ENCODE measurements at places on chromosomes 4 and X.

DNA sequence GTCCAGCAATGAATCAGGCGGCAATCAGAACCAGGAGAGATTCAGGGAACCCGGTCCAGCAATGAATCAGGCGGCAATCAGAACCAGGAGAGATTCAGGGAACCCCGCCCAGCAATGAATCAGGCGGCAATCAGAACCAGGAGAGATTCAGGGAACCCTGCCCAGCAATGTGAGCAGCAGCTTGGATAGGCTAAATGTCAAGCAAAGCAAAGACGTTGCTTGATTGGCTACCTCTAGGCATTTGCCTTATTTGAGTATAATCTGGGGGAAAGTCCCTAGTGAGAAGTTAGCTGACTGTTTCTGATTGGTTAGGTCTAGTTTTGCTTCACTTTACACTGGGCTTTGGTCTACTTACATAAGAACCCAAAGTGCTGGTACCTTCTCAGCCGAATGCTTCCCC, 1212.2 kb upstream of the TENM3 start:
- DNase-seq, result no peak

- DNase-seq, result peak; percentile 38
Measured at GRCh38 chr4:985123-985830, 1.6 kb upstream of the IDUA start.

DNA sequence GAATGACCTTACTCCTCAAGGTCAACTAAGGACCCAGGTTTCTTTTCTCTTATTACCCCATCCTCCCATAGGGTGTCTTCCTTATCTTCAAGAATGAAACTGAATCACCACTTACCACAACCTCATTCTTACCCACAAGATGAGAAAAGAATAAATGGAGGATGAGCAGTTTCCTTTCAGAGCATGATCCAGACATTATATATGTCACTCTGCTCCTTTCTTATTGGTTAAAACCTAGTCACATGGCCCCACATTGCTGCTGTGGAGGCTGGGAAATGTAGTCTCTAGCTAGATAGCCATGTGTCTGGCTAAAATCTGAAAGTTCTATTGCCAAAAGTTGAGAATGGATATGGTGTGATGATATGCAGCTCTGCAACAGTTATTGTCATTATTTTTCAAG, 62.4 kb upstream of the RAI2 start:
- DNase-seq, result no peak

GRCh38 chr4:48275247-48275646, 5.6 kb upstream of the TEC start:
- DNase-seq, result no peak

DNA sequence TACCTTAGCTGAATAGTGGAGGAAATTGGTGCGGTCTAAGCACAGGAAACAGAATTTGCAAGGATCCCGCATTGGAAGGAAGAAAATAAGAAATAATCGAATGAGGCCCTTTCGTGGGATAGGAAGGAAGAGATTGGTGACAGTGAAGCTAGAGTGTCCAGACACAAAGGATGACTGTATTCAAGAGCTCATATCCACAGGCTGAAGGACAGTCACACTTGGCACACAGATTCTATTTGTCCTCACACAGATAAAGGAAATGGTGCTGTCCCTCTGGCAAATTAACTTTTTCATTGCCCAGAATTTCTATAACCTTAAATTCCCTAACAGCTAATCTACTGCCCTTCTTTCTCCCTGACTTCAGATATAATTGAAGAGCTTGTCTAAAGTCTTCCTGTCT, 2188.9 kb upstream of the TENM3 start:
- no peak for DNase-seq

DNA sequence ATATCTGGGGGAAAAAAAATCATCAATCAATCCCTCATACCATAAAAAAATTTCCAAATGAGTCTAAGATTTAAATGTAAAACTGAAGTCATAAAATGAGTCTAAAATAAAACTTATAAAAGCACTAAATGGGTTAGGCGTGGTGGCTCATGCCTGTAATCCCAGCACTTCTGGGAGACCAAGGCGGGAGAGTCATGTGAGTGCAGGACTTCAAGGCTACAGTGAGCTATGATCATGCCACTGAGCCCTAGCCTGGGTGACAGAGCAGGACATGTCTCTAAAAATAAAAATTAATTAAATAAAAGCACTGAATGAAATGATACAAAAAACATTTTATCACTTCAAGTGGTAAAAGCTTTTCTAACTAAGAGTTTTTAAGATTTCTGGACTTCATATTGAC, 83.3 kb downstream of the LRBA start:
- no peak for DNase-seq

- no peak for DNase-seq
Measured at GRCh38 chr4:78591404-78591803, 39.8 kb downstream of the ANXA3 start.

DNA sequence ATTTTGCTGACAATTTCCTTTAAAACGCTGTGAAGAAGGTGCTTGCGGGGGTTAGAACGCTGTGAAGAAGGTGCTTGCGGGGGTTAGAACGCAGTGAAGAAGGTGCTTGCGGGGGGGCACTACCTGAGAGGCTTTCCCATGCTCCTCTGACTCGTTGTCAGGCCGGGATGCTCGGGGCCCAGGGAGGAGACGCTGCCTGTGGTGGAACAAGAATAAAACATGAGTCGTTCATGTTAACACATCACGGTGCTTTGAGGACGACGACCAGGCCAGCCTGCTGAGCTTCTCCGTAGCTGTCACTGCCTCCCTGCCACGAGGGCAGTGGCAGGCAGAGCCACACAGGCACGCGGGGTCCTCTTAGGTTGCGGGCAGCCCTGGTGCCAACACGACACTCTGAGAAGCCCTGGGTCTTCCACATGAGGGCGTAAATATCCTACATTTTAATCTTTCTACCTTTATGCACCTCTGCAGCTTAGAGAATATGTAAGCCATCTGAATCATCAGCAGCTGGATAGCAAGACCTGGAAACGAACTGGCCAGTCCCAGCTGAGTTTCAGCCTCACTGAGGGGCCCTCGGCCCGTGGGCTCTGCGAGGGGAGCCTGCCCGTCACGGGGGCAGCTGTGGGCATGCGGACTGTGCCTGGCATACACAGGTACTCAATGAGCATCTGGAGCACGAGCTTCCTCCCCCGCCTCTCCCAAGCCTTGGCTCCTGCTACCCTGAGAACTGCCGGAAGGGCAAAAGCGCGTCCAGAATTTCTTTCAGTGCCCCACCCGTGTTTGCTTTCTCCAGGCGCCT, 47.0 kb downstream of the FGFRL1 start:
- no peak for DNase-seq

DNA sequence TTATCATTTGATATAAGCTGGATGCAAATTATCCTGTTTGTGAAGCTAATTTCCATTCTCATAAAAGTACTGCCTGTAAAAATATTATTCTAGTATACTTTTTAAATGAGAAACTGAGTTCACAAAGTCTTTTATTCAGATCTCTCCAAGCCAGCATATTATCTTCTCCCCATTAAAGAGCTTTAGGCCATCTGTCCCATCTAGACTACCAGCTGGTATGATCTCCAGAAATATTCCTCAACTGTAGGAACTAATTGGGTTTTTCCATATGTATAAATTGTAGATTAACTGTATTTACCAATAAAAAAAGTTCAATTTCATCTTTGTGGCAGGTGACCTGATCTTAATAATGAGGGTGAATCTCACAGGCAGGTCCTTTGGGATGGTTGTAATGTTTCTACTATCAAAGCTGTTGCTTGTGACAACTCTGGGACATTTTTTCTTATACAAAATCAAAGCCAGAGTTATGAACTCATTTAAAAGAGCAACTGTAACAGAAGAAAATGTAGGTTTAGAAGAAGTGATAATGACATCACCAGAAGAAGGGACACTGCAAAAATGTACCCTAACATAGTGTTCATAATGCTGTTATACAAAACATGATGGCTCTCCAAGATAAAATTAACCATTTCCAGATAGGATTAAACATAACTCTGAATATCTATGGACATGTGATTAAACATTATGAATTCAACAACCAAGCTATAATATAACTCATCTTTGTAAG, 132.8 kb downstream of the KCNIP4 start:
- DNase-seq, result no peak

DNA sequence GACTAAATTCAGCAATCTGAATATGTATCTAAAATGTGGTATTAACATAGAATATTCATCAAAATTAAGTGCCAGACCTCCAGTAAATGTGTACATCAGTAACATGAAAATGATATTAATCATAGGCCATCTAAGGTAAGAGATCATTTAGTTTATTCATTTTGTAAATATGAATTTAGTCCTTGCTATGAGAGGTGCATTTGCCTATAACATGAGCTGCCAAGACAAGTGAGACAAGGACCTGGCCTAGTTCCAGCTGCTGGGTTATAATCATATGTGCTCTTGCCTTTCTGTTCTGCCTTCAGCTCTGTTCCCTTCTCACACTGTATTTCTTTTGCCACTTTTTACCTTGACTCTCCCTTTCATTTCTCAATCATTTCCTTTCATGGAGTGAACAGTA, 160.0 kb downstream of the STIM2 start:
- no peak for DNase-seq

GRCh38 chr4:86876894-86877685, 15.1 kb downstream of the C4orf36 start:
- no peak for DNase-seq

DNA sequence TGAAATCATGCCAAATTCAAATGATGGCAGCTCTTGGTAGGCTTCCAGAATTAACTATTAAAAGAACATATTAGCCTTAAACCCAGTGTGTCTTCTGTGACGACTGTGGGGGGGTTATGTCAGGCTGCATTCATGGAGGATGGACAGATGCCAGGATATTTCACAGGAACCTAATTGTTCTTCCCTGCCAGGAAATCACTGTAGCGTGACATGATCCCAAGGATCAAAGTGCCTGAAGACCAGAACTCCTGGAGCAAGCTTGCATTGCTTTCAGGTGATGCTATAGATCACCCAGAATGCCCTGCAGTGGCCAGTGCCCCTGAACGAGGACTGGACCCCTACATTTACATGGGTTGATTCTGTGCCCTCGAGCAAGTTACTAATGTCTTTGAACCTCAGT, 1093.0 kb upstream of the TENM3 start:
- no peak for DNase-seq

DNA sequence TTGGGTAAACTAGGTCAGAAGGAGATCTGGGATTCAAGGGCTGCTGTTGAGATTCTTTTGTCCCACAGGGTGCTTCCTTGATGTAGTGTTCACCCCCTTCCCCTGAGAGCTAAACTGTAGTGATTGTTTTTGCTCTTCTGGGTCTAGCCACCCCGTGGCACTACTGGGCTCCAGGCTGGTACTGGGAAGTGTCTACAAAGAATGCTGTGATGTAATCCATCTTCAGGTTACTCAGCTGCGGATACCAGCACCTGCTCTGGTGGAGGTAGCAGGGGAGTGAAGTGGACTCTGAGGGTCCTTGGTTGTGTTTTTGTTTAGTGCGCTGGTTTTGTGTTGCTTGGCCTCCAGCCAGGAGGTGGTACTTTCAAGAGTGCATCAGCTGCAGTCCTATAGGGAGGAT, 365.5 kb downstream of the ZNF674 start:
- no peak for DNase-seq

GRCh38 chrX:122046226-122046625, 998.8 kb downstream of the GLUD2 start:
- no peak for DNase-seq

DNA sequence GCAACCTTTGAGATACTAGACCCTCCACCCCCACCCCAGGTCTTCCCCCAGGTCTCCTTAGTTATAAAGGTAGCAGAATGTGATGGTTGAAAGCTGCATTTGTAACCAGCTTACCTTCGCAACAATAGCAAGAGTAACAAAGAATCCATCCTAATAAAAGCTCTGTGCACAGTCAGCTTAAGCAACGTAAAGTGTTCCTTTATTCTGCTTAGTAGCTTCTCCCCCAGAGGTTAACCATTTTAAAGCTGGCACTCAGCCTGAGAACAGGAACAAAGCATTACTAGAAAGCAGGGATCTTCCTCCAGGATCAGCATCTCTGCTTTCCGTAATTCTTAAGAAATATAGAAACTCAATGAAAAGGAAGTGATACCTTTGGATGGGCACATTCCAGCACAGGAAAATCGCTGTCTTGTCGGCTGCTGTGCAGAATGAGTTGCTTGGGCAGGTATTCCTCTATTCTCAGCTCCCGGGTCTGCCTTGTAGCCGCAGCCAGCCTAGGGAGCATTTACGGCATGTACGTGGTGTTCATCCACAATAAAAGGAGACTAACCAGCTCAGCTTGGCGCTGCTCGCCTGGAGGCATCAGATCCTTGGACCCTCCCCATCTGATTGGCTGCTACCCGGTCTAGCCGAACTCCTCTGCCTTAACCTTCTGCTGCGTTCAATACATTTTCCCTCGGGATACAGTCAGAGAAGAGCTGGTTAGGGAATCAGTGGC, 113.0 kb upstream of the TLR3 start:
- DNase-seq, result no peak
